Activated naive CD4-positive, alpha-beta T cell treated with anti-CD3 and anti-CD28 coated beads for 36 hours (primary cell): ENCODE measurements at places on chromosomes 2 and 18. TPM values are rescaled to one million over a fixed set of nuclear protein-coding genes. Genes with fewer than 3 reads are reported as not detected.
A peak's percentile ranks its signal among the peaks of the same experiment; 100 is the strongest.

Gene SLC38A11
- total RNA-seq: not detected

Gene PROKR1
- total RNA-seq: not detected

Gene FANCL
- 14.3 TPM for total RNA-seq

Gene CNTNAP5
- not detected for total RNA-seq

Gene IL1B
- not detected for total RNA-seq

Gene GALR1
- not detected for total RNA-seq

DNA sequence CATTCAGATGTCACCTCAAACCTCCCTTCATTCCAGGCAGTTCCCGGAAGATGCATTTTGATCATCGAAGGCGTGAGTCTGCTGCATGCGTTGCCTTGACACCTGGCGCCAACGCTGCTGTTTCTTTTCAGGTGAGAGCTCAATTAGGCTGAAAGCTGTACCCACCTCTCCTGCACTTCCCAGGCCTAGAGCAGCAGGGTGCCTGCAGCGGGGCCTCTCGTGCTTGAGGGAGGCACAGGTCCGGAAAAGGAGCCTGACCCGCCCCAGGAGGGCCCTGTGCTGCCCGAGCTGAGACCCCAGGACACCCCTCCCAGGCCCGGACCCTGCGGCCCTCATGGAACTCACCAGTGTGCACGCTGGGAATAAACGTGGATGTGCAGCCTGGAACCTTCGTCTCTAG, 31.4 kb upstream of the KCNG2 start:
- H3K4me1 ChIP-seq: no peaks in the 10 kb centered on the region
- peaks cover 22% of the 10 kb centered on the region for H3K27me3 ChIP-seq
- H3K36me3 ChIP-seq: peaks cover 4% of the 10 kb centered on the region

DNA sequence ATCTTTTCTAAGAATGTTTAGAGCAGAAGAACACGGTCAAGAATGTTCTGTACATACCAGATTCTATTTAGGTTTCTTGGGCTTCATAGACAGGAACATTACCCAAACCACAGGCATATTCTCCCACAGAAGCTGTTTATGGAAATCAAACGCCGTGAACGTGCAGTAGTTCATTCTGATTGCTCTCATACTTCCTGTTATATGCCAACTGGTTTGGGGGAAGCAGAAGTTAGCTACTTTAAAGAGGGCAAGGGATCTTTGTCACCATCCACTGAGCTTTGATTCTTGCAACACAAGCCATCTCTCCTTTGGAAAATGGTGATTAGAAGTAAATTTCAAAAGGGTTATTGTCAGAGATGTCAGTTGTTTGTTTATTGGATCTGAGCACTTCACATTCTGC, 182.2 kb upstream of the NRP2 start:
- H3K4me1 ChIP-seq: peaks cover 3% of the 10 kb centered on the region
- no peak overlapping the region for H3K27ac ChIP-seq
- H3K4me3 ChIP-seq: no peak overlapping the region
- H3K36me3 ChIP-seq: no peaks in the 10 kb centered on the region
- H3K27me3 ChIP-seq: no peaks in the 10 kb centered on the region
- DNase-seq: no peak

DNA sequence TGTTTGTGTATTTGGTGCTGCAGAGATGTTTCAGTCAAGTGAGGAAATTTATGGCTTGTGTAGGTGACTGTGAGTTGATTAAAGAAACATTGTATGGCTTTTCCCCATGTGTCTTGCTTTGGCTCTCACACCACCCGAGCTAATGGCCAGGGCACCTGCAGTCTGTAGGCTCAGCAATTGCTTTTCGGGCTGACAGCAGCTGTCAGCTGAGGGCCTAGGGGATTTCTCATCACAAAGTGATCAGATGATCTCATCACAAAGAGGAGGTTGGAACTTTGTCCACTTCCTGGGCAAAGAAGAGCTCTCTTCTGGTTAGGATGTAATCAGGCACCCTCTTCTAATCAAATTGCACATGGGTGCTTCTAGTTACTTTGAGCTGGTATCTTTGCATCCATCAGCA, 632.2 kb downstream of the SLC4A3 start:
- DNase-seq: no peak
- H3K4me1 ChIP-seq: no peaks in the 10 kb centered on the region
- H3K4me3 ChIP-seq: no peak overlapping the region
- H3K27ac ChIP-seq: no peak overlapping the region

DNA sequence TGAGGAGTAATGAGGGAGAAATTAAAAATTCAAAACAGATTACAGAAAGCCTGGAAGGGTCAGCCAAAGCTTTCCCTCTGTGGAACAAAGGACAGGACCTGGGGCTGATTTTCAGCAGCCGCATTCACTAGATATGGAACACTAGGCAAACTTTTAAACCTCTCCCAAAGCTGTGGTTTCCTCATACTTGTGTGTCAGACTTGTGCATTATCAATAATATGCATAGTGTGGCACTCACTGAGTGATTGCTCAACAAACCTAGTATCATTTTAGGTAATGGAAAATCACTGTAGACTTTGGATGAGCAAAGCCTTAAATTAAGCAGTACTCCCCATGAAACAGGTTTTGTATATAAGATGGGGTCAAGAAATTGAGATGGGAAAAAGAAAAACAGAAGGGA, 26.3 kb upstream of the IKZF2 start:
- H3K4me1 ChIP-seq: no peaks in the 10 kb centered on the region
- H3K36me3 ChIP-seq: no peaks in the 10 kb centered on the region
- no peak overlapping the region for H3K27ac ChIP-seq
- H3K4me3 ChIP-seq: no peak overlapping the region

GRCh38 chr18:32867936-32868335, 95.1 kb upstream of the KLHL14 start:
- no peaks in the 10 kb centered on the region for H3K27me3 ChIP-seq
- H3K36me3 ChIP-seq: no peaks in the 10 kb centered on the region
- no peak overlapping the region for H3K4me3 ChIP-seq
- no peak overlapping the region for H3K27ac ChIP-seq
- no peaks in the 10 kb centered on the region for H3K4me1 ChIP-seq

- H3K27ac ChIP-seq: no peak overlapping the region
- no peaks in the 10 kb centered on the region for H3K36me3 ChIP-seq
- H3K4me3 ChIP-seq: no peak overlapping the region
- no peak for DNase-seq
Observed at GRCh38 chr18:66749030-66749429, 145.1 kb upstream of the CDH19 start.

DNA sequence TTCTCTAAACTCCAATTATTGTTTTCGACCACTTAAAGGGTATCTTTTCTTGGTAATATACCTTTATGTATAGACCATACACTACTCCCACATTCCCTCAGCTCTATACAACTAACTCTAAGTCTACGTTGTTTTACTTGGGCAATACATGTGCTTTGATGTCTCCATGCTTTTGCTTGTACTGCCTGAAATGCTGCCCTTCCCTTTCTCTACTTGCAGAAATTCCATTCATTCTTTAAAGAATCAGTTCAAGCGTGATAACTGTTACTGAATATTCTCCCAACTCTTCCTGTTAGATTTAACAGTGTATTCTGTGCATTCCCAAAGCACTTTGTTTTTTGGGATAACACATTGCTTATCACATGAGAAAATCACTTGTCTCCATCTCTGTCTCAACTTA, 157.0 kb upstream of the AQP4 start:
- no peak for DNase-seq
- H3K4me1 ChIP-seq: no peaks in the 10 kb centered on the region
- H3K27ac ChIP-seq: no peak overlapping the region
- H3K27me3 ChIP-seq: no peaks in the 10 kb centered on the region
- H3K4me3 ChIP-seq: no peak overlapping the region
- H3K36me3 ChIP-seq: no peaks in the 10 kb centered on the region

GRCh38 chr18:45161850-45162249, 453.4 kb upstream of the SLC14A2 start:
- H3K36me3 ChIP-seq: no peaks in the 10 kb centered on the region
- no peak overlapping the region for H3K27ac ChIP-seq
- DNase-seq: no peak

DNA sequence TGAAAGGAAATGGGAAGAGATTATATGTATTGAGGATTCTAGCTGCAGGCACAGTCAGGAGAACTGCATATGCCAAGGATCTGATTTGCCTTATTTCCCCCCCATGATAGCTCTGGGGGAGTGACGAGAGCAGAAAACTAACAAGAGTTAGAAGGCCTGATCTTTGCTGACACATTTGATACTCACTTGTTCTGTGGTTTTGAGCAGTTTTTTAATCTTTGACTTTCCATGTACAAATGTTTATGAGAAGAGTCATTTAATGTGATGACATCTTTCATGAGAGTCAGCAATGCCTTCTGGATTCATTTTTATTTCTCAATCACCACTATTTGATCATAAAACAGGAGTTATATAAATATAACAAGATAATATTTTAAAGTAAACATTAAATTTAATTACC, 12.7 kb upstream of the SERPINB7 start:
- H3K27me3 ChIP-seq: no peaks in the 10 kb centered on the region
- no peak for DNase-seq
- H3K27ac ChIP-seq: no peak overlapping the region
- no peak overlapping the region for H3K4me3 ChIP-seq
- no peaks in the 10 kb centered on the region for H3K36me3 ChIP-seq

DNA sequence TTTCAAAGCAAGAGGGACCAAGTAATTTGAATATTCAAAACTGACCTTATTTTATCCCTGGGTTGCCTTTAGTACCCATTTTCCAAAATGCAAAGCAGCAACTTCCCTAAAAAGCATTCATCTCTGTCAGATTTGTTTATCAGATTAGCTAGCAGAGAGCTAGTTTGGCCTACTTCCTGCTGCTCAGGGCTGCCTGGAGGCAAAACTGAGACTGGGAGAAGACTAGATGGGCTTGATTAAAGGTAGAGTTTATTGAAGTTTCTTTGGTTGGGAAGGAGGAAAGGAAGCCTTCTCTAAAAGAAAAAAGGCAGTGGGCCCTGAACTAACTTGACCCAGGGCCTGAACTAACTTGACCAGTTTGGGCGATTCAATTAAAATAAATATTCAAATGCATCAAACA, 426.1 kb upstream of the FAM98A start:
- H3K27ac ChIP-seq: no peak overlapping the region
- H3K27me3 ChIP-seq: no peaks in the 10 kb centered on the region
- H3K36me3 ChIP-seq: no peaks in the 10 kb centered on the region
- no peak overlapping the region for H3K4me3 ChIP-seq
- no peaks in the 10 kb centered on the region for H3K4me1 ChIP-seq

DNA sequence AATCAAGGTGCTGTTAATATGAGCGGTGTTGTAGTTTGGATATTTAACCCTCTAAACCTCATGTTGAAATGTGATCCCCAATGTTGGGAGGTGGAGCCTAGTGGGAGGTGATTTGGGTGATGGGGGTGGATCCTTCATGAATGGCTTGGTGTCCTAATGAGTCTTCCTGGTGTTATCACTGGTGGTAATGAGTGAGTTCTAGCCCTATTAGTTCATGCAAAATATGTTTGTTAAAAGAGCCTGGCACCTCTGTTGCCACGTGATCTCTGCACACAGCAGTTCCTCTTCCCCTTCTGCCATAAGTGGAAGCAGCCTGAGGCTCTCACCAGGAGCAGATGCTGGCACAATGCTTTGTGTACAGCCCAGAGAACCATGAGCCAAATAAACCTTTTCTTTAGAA, 158.4 kb downstream of the FMNL2 start:
- H3K4me3 ChIP-seq: no peak overlapping the region
- peaks cover 32% of the 10 kb centered on the region for H3K27me3 ChIP-seq
- peaks cover 3% of the 10 kb centered on the region for H3K4me1 ChIP-seq
- DNase-seq: no peak

GRCh38 chr18:71106701-71107100, 817.9 kb downstream of the SOCS6 start:
- no peak overlapping the region for H3K27ac ChIP-seq
- no peaks in the 10 kb centered on the region for H3K27me3 ChIP-seq
- DNase-seq: no peak
- no peaks in the 10 kb centered on the region for H3K4me1 ChIP-seq
- no peak overlapping the region for H3K4me3 ChIP-seq

- H3K27me3 ChIP-seq: no peaks in the 10 kb centered on the region
- H3K4me1 ChIP-seq: no peaks in the 10 kb centered on the region
- no peaks in the 10 kb centered on the region for H3K36me3 ChIP-seq
- no peak for DNase-seq
Observed at GRCh38 chr18:65523461-65523860, 227.4 kb upstream of the CDH7 start.

GRCh38 chr2:189576396-189576795, 4.2 kb downstream of the SLC40A1 start:
- H3K36me3 ChIP-seq: peaks cover 3% of the 10 kb centered on the region
- H3K27ac ChIP-seq: peak overlapping the region; percentile 39
- H3K27me3 ChIP-seq: no peaks in the 10 kb centered on the region
- no peak for DNase-seq

DNA sequence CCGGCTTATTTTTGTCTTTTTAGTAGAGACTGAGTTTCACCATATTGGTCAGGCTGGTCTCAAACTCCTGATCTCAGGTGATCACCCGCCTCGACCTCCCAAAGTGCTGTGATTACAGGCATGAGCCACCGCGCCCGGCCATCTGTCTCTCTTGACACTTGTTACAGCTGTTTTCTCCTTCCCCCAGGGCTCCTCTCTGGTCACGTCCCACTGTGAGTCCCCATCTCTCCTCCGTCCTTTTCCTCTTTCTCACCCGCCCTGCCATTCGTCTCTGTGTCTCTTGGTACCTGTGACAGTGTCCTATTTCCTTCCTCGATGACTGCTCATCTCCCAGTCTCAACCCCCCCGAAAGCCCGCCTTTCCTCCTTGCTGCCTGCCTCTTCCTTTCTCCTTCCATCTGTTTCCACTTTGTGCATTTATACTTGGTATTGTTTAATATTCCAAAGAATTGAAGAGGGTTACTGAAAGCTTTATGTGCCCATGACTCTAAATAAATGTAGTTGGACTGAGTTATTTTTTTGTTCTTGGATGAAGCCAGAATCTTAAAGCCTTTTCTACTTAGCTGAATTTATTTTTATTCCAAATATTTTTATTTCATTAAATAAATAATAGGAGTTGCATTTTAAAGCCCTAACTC, 241.5 kb downstream of the SH3RF3 start:
- no peak overlapping the region for H3K27ac ChIP-seq
- no peaks in the 10 kb centered on the region for H3K4me1 ChIP-seq
- H3K4me3 ChIP-seq: no peak overlapping the region
- H3K27me3 ChIP-seq: no peaks in the 10 kb centered on the region
- no peak for DNase-seq

- H3K36me3 ChIP-seq: no peaks in the 10 kb centered on the region
- no peak for DNase-seq
- H3K4me1 ChIP-seq: no peaks in the 10 kb centered on the region
- H3K4me3 ChIP-seq: no peak overlapping the region
- no peaks in the 10 kb centered on the region for H3K27me3 ChIP-seq
- no peak overlapping the region for H3K27ac ChIP-seq
Observed at GRCh38 chr18:60892441-60892840, 440.8 kb upstream of the CDH20 start.

GRCh38 chr2:83359336-83359735, 1099.7 kb downstream of the SUCLG1 start:
- no peaks in the 10 kb centered on the region for H3K36me3 ChIP-seq
- H3K27me3 ChIP-seq: no peaks in the 10 kb centered on the region
- H3K4me3 ChIP-seq: no peak overlapping the region

DNA sequence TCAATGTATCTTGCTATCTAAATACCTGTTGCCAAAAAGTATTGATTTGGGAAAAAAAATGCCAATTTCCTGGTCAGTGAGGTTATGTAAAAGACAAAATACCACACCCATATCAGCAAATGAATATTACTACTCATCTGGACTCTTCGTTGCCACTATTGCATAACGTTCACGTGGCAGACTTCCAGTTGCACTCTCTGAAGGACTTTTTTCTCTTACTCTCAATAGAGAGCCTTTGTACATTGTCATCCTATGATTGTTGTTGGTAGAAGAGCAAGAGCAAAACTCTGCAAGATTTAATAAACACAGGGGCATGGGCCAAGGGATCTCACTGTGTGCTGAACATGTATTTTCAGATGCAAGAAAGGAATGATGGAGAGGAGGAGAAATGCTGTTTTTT, 689.8 kb downstream of the MBD2 start:
- no peak for DNase-seq
- H3K4me1 ChIP-seq: no peaks in the 10 kb centered on the region
- H3K36me3 ChIP-seq: no peaks in the 10 kb centered on the region
- no peak overlapping the region for H3K27ac ChIP-seq
